ENCODE measurements at places on chromosomes 5 and 9.

DNA sequence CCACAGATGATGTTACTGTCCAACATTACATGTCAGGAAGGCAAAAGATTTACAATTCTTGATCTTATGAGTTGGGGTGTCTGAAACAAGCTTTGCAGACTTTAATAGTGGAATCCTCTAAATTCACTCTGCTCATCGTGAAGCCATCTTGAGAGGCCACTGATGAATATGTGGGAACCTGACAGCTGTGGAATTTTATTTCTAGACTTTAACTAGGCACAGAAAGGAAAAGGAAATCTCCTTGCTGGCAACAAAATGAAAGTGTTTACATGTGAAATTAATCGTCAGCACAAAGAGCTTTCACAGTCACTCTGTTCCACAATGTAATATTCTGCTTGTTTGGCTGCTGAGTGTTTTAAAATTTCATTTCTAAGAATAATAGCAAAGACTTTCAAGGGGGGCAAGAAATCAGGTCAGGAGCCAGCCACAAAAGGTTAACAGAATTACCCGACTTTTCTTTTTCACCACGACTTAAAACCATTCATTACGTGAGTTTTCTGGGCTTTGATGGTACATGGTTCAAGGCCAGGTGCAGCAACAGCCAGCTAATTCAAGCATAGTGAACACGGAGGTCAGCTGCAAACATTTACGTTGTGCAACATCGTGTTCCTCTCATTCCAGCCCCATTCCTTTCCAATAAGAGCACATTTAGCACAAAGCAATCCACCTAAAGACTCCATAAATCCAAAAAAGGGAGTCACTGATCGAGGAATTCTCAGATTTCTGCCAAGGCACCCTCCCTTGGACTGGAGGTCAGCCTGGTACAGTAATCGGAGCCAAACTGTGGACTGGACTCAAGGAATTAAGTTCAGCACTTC, 14.6 kb downstream of the NREP start:
- DNase-seq = no peak

- DNase-seq = no peak
These were observed 304.6 kb downstream of the SLCO4C1 start for GRCh38 chr5:101991486-101991885.

- no peak for DNase-seq
These were observed 138.1 kb downstream of the SV2C start for GRCh38 chr5:76221311-76221710.

DNA sequence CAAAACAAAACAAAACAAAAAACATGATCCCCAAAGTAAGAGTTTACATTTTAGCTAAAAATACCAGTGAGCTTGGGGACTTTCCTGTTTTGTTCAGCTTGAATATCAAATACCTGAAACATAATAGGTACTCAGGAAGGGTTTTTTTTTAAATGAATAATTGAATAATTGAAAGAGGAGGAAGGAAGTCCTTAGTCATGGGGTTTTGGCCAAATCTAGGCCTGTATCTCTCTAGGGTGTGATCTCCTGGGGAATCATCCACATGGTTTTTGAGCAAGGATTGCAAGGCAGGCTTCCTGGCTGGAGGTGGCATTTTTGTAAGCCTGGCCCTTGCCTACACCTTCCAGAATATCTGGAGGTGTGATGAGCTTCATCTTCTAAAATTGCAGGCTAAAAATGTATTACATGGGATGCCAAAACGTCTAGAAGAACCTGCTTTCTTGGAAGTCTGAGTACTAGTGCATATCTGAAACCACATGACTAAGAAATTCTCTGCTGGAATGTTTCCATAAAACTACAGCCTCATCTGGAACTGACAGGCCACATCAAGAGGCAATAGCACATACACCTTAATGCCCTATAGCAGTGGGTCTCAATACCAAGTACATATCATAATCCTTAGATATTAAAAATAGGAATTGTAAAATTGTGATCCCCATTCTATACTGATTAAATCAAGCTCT, 10.4 kb downstream of the C9 start:
- DNase-seq = no peak

DNA sequence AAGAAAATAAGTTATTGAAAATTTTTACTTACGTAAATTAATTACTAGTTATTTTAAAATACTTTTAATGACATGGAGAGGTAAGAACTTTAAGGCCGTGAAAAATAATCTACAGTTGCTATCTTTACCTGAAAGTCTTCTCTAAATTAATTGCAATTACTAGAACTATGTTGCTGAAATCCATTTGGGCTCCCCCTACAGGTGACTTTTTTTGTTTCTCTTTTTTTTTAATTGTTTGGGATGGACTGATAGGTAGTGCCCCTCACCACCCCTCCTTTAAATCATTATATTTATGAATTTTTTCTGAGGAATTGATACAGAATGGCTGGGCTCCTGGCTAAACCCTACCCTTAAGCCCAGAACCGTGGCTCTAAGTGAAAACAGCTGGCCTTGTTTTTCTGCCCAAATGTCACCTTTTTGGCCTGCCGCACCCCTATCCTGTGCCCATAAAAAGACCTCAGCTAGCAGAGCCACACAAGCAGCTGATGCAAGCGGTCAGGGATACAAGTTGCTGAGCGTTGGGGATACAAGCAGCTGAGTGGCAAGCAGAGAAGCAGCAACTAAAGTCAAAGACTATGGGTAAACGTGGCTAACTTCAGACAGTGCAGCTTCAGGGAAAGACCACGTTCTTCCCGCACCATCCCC, 315.2 kb upstream of the ACO1 start:
- no peak for DNase-seq

DNA sequence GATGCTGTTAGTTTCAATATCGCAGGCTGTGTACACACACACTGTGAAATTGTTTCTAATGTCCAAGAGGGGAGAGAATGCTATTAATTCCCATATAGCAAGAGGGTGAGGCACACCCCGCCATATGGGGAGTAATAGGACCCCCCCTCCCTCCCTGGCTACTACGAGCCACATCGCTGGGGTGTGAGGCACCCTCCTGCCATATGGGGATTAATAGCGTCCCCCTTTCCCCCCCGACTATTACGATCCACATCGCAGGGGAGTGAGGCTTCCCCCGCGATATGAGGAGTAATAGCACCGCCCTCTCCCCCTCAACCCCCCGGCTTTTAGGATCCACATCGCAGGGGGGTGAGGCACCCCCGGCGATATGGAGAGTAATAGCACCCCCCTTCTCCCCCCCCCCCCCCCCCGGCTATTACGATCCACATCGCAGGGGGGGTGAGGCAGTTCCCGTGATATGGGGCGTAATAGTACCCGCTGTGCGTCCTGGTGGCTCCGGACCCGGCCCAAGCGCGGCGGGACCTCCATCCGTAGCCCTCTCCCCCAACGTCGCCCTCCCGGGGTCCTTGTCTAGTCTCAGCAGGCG, 494 bp upstream of the STK32A start:
- no peak for DNase-seq

DNA sequence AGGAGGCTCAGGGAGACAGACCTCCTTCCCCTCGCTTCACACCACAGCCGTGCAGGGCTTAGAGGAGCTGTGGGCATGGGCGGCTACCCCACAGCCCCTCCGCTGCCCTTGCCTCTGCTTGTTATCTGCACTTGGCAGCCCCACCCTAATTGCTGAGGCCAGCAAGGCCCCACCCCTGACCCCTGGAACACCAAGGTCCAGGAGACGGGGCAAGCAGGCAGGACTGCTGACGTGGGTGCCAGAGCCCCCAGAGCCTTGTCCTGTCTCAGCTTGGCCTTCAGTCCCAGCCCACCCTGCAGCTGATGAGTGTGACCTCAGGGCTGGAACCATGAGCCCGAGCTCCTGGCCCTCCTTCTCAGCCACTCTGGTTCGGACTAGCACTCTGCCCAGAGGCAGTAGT, 29.1 kb upstream of the NEURL1B start:
- DNase-seq = no peak

- DNase-seq = no peak
These were observed 107.6 kb upstream of the PITX1 start for GRCh38 chr5:135141303-135142268.

DNA sequence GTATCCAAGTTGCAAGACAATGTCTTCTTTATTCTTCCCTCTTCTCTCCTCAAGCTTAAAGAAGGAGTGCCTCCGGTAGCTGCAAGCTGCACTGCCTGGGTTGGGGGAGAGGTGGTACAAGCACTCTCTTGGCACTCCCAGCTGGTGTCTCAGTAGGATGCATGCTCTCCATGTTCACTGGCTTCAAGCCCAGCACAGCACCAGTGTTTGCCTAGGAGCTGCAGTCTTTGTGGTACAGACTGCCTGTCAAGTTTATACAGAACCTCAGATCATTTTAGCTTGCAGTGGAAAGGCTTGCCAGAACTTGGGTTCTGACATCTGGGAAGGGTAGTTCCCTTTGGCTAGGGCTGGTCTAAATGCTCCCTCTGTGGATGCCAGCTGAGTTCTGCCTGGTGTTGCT, 505.6 kb downstream of the MAN2A1 start:
- no peak for DNase-seq

GRCh38 chr9:95627802-95628201, 111.0 kb upstream of the PTCH1 start:
- DNase-seq = no peak

GRCh38 chr9:133964463-133964862, 27.7 kb downstream of the VAV2 start:
- no peak for DNase-seq

DNA sequence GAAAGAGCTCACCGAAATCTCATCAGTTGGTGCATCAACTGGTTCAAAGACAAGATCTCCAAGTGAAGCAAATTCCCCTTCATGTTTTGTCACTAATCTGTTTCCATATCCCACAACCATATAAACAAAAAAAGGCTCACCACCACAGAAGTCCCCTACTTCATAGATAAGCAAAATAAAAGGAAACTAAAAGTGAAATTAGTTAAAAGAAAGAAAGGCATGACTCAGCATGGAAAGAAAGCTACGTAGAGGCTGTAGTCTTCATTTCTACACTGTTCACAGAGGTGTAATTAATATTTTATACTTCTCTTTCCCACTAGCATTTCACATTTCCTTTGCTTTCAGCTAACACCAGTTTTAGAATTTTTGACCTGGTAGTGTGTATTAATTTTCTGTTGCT, 208.0 kb downstream of the CYLC2 start:
- no peak for DNase-seq

- DNase-seq = no peak
These were observed 424.7 kb upstream of the FAM174A start for GRCh38 chr5:100110497-100110896.

GRCh38 chr9:16337322-16338029, 533.0 kb downstream of the BNC2 start:
- DNase-seq = no peak

GRCh38 chr9:97873425-97873824, 20.4 kb downstream of the FOXE1 start:
- DNase-seq = no peak

DNA sequence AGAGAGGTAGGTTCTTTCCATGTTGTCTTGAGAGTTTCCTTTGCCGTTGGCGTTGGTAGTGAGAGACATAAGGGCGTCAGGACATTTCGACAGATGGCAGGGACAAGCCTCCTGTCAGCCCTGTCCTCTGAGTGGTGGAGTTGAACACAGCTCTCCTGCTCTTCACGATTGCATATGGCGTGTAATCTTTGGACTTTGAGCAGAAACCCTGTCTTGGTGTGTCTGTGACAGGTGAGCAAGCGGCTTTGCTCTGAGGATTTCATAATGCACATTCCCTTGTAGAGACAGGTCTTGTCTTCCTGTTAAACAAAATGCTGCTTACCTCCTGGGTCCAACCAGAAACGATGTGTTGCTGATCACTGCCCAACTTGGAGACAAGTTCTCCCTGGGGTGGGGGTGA, 146.5 kb downstream of the NXNL2 start:
- DNase-seq = no peak

DNA sequence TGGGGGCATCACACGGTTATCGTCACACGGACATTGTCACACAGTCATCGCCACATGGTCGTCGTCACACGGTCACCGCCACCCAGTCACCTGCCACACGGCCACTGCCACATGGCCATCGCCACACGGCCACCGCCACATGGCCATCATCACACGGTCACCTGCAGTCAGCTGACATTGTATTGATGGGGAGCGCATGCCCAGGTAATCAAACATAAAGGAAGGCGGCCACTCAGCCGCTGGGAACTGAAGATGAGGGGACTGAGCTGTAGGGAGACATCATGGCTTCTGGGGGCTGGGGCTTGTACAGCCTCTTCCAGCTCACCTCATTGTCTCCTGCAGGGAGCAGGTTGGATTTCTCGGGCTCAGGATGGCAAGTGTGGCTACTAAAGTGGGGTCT, 49.2 kb downstream of the MRPL36 start:
- no peak for DNase-seq

DNA sequence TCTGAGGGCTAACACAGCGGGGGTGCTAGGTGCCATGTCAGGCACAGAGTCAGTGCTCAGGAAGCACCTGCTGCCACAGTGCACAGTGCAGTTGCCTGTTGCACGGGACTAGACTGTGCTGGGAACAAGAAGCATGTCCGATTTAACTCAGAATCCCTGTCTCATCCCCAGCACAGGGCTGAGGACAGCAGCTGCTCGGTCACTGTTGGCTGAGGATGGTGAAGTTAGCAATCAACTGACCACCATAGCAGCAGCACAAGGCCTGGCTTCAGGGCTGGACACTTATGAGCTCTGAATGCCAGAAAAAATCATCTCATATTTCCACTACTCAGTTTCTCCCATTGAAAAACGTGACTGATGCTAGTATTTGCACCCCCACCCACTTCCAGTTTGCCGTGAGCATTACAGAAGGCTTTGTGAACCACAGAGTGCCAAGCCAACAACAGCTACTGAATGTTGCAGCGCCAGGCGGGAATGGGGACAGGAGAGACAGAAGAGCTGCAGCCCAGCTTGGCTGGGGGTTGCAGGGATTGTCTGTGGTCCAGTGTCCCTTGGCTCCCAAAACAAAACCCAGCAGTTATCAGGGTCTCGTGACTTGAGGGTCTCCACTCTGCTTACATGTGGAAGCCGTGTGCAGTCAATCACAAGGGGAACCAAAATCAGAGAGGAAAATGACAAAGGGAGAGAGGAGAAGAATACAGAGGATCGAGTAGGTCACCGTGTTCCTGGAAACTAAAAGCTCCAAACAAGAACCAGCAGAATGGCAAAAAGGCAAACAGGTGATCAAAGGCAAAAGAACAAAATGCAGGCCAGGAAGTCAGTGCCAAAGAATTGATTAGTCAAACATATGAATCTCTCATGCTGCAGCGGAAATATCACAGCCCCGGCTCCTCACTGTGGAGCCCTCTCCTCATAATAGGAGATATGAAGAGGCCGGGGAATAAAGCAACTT, 155.6 kb downstream of the CRB2 start:
- no peak for DNase-seq

DNA sequence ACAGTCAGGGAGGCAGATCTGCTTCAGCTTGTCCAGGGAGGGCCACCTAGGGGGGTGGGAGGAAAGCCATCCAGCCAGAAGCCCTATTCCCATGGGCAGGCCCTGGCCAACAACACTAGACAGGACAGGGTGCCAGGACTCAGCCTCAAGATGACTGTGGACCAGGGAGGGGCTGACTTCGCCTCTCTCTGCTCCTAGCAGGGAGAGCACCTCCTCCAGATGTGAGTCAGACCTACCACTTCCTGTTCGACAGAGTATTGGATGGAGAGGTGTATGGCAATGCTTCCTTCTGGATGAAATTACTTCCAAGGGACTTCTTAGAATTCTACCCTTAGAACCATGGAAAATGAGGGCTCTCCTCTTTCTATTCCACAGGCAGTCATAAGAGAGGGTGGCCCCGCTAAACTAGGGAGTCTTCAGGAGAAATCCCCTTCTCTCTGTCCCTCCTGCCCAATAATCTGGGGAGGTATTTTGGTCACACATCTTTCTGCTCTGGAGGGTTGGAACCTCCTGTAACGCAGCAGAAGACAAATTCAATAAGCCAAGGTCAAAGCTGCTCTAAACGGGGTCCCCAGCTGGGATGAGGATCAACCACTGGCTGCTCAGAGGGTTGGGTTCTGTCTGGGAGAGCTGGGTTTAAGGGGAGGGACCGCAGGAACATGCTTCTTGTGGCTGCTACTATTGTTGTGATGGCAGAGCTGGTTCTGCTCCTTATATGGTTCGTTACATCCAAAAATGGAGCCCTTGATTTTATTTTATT, 23.2 kb upstream of the RCL1 start:
- no peak for DNase-seq

Measured in activated gamma-delta T cell (primary cell).